D721Med (cell line): ENCODE measurements at places on chromosomes 4 and X.

DNA sequence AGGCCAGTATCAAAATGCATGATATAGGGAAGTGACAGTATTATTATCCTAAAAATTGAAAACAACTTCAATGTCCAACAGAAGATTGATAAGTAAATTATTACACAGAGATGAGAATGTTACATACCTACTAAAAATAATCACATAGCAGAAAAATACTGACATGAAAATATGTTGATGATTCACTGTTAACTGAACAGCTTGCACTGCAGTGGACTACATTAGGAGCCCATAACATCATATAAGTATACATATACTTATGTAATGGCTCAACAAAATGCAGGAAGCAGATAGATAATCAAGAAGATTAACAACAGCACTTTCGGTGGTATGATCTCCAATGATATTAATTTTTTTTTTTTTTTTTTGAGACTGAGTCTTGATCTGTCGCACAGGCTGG lies 7.1 kb downstream of the CLOCK start:
- no peak for DNase-seq

DNA sequence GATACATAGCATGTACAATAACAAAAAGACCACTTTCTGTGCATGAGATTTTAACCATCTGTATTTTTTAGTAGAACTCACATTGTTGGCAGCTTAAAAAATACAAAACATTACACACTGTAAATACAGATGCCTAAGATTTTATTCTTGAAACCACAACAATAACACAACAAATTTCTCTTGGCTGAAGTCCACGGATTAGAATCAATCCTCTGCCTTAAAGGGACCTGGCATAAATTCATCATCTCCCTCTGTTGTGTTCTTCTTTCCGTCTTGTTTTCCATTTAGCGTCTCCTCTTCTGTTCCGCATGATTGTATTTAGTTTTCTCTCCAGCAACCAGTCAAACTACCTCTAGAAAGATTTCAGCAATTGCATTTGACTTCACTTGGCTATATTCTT lies 231.0 kb downstream of the SPOCK3 start:
- DNase-seq = no peak

- no peak for DNase-seq
Measured at GRCh38 chr4:98976716-98977115, 18.8 kb upstream of the METAP1 start.

- no peak for DNase-seq
Measured at GRCh38 chr4:25399510-25399909, 22.4 kb downstream of the ANAPC4 start.

GRCh38 chr4:87216469-87216868 lies 3.9 kb downstream of the KLHL8 start:
- no peak for DNase-seq

- DNase-seq = no peak
Measured at GRCh38 chr4:126086041-126086440, 771.3 kb downstream of the FAT4 start.
